Stimulated activated CD8-positive, alpha-beta memory T cell treated with anti-CD3 and anti-CD28 coated beads, Interleukin-7, amount 100 ng/mL, for 1 hour (primary cell): ENCODE measurements at places on chromosomes 2 and 18.

GRCh38 chr2:208266553-208266893 is 468 bp downstream of the PIKFYVE start:
- no peak for DNase-seq

DNA sequence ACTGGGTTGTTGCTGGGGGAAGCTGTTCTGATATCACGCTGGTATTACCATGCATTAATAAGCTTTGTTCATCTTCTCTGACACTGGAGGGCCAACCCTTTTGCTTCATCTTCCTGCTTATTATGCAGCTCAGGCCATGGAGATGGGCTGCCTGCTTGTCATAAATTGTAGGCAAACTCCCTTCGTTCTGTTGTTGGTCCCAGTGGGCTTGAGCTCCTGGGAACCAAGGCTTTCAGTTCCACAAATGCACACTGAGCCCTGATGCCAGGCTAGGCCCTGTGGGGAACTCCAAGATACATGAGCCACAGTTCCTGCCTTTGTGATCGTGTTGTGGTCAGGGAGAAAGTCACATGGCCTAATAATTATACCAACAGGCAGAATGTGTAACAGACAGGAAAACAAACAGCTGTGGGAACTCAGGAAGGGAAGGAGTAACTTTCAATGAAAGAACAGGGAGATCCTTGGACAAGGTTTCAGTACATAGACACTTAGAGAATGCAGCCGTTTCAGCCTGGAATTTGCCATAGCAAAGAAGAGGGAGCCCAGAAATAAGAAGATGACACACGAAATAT is 49.0 kb upstream of the BCL2L11 start:
- DNase-seq, result no peak

- DNase-seq, result no peak
These were observed 38.0 kb downstream of the TSHZ1 start for GRCh38 chr18:75248426-75249174.

- no peak for DNase-seq
These were observed 148.0 kb downstream of the GALR1 start for GRCh38 chr18:77397617-77398016.

GRCh38 chr2:230419181-230419580 is 3.2 kb downstream of the SP100 start:
- DNase-seq, result no peak

- DNase-seq, result no peak
These were observed 183.0 kb downstream of the MREG start for GRCh38 chr2:215830304-215830703.

DNA sequence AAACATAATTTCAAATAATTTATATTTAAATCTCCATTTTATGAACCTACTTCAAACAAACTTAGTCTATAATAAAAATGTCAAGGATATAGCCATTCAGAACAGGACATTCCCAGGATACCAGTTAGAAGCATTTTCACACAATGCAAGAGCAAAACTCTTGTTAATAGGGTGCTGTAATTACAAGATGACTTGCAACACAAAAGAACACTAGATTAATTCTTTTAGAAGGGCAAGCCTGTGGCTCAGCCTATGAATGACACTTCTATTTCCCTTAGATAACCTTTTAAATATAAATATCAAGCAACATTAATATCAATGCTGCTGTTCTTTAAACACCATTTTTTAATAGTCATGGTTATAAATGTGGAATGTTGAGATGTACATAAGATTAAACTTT is 157.9 kb upstream of the SCN7A start:
- DNase-seq, result no peak

GRCh38 chr2:212843409-212844199 is 305.0 kb upstream of the ERBB4 start:
- no peak for DNase-seq

DNA sequence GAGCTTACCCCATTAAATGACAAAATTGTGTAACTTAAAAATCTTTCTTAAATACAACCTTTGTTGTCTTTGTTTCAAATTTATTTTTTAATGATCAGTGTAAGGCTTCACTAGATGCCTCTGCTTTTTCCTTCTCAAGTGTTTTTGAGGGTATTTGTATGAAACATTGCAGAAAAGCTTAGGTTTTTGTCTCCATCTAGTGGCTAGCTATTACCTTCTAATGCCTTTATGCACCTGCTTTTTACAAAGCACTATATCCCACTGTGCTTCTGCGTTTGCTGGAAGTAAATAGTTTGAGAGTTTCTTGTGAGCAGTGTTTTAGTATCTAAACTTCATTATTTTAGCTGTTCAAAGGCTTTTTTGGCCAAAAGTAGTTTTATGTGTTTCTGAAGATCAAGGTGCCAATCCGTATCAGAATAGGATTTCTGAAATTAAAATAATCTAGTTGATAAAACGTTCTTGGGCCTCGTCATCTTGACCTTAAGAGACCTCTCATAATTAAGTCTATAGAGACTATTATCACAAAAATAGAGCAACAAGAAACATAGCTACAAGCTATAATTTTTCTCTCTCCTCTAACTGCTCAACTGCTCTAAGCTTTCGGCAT is 47.0 kb downstream of the IWS1 start:
- DNase-seq, result no peak

DNA sequence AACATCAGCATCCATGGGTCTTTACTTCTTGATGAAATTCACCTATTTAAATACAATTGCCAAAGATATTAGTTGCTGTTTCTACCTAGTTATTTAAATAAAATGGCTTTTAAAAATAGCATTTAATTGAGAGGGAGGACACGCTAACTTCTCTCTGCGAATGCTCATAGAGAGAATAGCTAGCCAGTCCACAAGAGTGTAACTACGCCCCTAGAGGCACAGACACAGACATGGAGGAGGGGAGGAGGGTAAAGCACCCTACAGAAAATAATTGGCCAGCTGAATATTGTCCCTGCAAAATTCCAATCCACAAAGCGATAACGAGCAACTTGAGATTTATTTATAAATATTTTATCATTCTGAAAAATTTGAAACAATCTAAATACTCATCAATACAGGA is 97.0 kb upstream of the PAPOLG start:
- DNase-seq, result no peak

GRCh38 chr2:62306751-62307468 is 111.0 kb downstream of the B3GNT2 start:
- no peak for DNase-seq

DNA sequence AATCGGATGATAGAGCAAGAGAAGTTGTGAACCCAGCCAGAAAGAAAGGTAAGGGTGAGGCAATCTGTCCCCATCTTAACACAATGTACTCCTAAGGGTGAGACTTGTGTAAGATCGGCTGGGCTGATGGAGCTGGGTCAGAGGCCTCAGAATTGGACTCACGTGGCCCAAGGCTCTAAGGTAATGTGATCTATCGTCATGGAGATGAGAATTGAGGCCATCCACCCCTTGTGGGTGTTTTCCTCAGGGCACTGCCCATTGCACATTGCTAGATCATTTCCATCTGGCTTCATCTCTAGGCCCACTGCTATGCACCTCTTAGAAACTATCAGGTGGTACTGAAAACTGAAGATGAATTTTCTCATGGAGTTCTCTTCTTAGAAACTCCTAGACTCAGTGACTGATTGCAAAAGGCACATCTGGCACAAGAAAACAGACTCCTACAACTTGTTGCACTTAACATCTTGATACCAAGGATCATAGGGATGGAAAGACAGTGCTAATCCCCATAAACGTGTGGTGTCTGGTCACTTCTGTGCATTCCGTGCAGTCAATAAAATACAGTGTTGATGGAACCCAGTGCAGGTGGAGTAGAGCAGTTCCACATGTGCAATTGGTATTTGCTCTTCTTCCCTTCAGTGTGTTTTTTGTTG is 228.9 kb upstream of the FOSL2 start:
- DNase-seq, result no peak

- no peak for DNase-seq
These were observed 7.4 kb downstream of the DYSF start for GRCh38 chr2:71460595-71461303.

- no peak for DNase-seq
These were observed 9.8 kb downstream of the HS6ST1 start for GRCh38 chr2:128308889-128309279.

DNA sequence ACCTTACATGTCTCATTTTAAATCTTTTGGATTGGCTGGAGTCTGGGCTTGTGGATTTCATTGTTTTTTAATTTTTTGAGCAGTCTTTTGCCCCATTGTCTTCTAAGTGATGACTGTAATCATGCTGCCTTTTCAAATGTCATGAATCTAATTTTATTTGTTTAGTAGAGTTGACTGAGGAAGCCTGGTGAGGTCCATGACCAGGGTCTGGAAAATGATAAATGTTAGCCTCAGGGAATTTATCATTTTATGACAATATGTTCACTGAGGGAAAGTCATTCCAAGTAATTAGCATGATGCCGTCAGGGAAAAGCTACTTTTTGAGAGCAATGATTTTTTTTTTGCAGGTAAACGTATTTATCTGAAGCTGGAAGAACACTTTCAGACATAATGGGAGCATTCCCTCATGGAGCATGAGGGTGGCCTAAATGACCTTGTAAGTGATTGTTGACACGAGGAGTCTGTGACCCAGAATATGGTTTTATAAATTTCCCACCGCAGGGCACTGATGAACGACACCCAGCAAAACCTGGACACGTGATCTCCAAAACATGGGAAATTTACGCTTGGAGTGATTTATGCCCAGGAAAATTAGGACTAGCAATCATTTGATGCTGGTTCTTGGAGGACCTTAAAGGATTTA is 155.3 kb upstream of the NABP1 start:
- DNase-seq, result no peak

DNA sequence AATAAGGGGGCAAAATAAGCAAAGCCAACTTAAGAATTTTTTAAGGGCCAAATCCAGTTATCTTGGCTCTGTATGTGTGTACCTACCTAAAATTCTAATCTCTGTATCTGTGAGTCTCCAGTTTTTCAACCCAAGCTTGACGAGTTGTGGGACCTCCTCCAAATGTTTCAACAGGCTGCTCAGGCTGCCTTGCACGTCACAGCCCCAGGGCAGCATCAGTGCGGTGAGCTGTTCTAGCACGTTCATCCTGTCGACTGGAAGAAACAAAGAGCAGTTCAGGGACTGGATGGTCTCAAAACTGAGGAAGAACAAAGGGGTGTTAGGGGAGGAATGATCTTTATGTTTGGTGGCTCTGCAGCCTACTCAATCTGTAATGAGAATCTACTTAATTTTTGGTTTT is 29.4 kb downstream of the NLRC4 start:
- no peak for DNase-seq

DNA sequence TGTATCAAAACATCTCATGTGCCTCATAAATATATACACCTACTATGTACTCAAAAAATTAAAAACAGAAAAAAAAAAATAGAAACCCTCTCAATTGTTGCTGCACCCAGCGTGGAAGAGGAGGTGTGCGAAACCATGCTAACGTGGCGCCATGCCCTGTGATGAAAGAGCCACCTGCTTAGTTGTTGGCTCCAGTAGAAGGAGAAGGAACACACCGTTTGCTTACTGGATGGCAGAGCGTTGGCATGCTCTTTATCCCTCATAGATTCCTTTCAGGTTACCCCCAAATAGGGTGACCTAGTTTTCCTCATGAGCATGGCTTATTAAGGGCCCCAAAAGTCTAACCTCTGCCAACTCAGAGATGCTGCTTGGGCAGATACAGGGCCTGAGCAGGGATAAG is 332.1 kb downstream of the AGAP1 start:
- no peak for DNase-seq

GRCh38 chr18:13530879-13531387 is 195.4 kb downstream of the FAM210A start:
- no peak for DNase-seq

DNA sequence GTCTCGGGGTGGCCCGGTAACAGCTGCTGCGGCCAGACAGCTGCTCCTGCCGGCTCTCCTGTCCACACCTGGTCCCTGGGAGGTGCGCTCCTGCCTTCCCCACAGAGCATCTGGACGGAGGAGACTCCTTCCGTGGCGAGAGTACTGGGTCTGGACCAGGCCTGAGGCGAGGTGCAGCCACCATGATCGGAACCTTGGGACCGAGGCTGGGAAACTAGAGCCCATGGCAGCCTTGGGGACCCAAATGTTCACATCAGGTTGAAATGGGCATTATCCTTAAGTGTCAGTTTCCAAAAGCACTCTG is 628 bp downstream of the GIGYF2 start:
- no peak for DNase-seq
